A549 treated with CpdA at 1 μM for 4 hours (cell line): ENCODE measurements at places on chromosomes 3 and 15. TPM values are rescaled to one million over a fixed set of nuclear protein-coding genes. Genes with fewer than 3 reads are reported as not detected.

RTP4 gene
- not detected in 5 replicates for total RNA-seq

GRAMD1C gene
- 0.33 to 1.0 TPM (median 0.59 TPM) in 5 replicates for total RNA-seq

TRPM1 gene
- total RNA-seq: not detected in 5 replicates

SPINK8 gene
- not detected in 5 replicates for total RNA-seq

GRK7 gene
- total RNA-seq: 0.02 to 0.06 TPM (median 0.03 TPM) in 3 of 5 replicates, not detected in the others
